Hypothalamus (tissue), 51 donors: ENCODE measurements at places on chromosomes 16 and 17.

DNA sequence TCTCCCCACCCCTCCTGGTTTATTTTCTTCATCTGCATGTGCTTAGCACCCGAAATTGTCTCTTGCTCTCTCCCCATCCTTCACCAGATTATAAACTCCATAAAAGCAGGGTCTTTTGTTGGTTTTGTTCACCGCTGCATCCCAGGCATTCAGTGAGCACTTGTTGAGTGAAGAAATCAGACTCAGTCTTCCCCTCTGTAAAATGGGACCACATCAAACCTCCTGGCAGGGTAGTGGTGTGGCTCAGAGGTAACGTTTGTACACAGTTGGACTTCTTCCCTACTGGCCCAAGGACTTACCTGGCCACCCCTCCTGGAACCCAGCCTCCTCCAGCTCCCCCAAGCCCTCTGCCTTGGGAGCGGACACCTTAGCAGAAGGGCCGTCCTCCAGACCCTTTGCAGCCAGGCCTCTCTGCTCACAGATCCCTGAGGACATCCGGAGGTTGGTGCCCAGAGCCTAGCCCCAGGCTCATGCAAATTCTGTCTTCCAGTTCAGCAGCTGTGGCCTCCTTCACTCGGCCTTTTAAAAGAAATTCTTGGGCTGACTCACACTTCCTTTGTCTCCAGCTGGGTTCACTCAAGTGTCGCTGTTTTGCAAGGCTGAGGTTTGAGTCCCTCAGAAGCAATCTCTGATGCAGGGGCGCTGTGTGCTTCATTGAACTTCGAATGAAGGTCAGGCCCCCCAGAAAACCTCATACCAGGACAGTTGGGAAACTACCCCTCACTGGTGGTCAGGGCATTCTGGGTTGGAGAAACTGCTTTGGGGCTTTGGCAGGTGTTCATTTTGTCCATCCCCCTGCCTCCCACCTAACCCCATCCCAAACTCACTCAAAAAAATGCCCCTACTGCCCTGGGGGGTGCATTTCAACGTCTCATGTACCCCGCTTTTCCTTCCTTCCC lies 16.8 kb upstream of the RMI2 start:
- DNase-seq, result no peak

DNA sequence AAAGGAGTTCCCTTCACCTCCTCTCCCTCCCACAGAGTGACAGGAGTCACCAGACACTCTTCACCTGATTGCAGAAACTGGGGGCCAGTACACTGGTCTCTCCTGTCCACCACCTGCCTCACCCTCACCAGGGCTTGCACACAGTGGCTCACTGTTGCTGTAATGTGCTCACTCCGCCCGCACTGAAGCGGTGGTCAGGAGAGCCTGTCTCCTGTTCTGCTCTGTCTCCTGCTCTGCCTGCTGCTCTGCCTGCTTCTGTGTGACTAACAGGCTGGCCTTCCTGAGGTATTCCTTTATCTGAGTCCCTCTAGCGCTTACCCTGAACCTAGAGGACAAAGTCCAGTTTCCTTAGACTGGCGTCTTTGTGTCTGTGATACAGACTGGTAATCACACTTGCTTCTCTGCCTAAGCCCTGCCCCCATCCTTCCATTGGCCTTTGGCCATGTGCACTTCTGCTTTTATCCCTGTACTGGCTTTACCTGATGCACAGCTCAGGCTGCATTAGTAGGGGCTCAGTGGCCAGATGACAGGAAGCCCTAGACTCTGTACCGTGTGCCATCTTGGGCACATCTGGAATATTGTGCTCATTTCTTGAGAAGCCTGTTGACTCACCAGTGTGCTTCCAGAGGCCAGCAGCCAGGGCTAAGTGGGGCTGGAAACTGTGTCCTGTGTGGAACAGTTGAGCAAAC lies 13.3 kb downstream of the PROCA1 start:
- no peak for DNase-seq

GRCh38 chr16:58855291-58855863 lies 121.3 kb upstream of the GOT2 start:
- DNase-seq, result no peak

GRCh38 chr16:407253-407652 lies 5.6 kb downstream of the DECR2 start:
- DNase-seq, result no peak

GRCh38 chr17:64355536-64356303 lies 34.9 kb downstream of the PECAM1 start:
- DNase-seq, result no peak

- DNase-seq, result no peak
These were observed 218.7 kb downstream of the XYLT1 start for GRCh38 chr16:17252064-17252463.

- DNase-seq, result no peak
These were observed 119.0 kb downstream of the RMI2 start for GRCh38 chr16:11464241-11464640.

- no peak for DNase-seq
These were observed 114.4 kb downstream of the SEC14L1 start for GRCh38 chr17:77254951-77255825.
